ENCODE measurements at places on chromosomes 2 and 18. TPM values are rescaled to one million over a fixed set of nuclear protein-coding genes. Genes with fewer than 3 reads are reported as not detected.

GRCh38 chr18:77250501-77250925 is 865 bp downstream of the GALR1 start:
- DNase-seq: peak; percentile 9

Gene TMEM200C
- 2.1 TPM for polyA plus RNA-seq

Gene SKA1
- polyA plus RNA-seq: not detected

DNA sequence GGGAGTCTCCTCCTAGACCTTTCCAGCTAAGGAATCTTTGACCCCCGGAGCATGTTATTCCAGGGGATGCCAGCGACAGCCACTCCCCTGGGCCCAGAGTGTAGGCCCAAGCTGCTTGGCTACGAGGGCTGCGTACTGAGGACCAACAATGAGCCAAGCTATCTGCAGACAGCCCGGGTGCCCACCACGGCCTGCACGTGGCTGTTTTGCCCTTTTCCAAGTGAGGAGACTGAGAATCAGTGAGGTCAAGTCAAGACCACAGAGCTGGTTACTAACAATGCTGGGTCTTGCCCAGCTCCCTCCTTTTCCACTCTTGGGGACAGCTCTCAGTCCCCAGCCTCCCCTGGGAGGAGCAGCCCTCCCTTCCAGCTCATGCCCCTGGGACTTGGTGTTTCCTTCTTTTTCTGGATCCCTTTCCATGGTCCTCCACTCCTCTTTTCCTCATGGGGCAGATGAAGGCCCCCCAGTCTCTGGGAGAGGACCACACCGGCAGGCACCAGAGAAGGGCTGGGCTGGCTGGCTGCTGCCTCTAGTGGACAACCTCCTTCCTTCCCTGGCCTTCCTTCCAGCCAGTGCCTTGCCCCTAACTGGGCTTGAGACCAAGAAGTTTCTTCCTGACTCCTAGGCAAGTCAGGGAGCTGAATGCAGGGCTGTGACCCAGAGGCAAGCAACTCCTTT is 550 bp upstream of the MALL start:
- DNase-seq: no peak

DNA sequence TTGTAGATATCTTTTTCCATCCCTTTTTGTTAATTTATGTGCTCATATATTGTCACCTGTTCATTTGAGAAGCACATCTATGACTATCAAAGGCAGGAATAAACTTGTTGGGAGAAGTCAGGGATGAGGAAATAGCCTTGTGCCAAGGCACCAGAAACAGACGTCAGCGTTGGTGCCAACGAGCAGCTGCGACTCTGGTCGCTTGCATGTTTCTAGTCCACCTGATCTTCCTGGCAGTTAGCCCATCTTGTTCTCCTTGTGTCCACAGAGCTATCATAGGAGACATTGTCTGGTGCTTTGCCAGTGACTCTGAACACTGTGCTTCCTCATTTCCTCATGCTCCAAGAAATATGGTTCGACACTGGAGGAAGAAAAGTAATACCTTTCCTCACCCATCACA is 374.4 kb downstream of the PTPRM start:
- no peak for DNase-seq

Gene LGALSL
- 16.2 TPM for polyA plus RNA-seq

GRCh38 chr2:43717322-43717721 is 41.1 kb upstream of the C1GALT1C1L start:
- DNase-seq: no peak

DNA sequence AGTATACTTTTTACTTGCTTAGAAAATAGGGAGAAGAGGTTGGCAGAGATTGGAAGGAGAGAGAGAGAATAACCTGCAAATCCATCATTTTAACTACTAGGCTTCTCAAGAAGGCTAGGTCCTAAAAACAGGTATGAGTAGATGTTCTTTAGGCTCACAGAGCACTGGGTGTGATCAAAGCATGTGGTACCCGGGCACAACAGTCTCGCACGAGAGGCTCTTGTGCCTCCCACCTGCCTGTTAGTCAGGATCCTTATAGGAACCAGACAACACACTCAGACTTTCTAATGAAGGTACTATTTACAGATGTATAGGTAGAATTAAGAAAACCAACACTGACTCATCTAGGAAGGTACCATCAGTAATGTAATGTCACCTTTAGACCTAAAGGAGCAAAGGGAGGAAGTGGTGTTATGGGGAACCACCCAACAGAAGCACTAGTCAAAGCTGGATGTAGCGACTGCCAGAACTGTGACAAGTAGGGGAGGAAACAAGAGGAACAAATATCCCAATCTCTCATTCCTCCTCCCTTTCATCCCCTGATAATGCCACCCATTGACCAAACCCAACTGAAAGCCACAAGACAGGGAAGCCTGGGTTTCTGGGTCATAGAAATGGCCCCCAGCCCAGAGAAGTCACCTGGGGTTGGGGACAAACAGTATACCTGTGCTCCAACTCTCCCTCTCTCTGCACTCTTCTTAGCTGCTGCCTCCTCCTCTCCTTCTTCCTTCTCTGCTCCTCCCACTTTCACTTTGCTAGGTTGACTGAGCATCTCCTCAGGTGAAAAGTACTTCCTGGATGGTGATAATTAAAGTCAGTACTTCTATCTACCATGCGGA is 16.0 kb upstream of the MARCHF4 start:
- no peak for DNase-seq

GRCh38 chr2:59885541-59885940 is 667.9 kb downstream of the BCL11A start:
- peak; percentile 11 for DNase-seq

GRCh38 chr2:228675091-228675490 is 493.6 kb upstream of the SPHKAP start:
- DNase-seq: no peak
